ENCODE measurements at places on chromosomes 5 and 9.

- DNase-seq = no peak
Measured at GRCh38 chr5:143376195-143376779, 27.2 kb downstream of the NR3C1 start.

DNA sequence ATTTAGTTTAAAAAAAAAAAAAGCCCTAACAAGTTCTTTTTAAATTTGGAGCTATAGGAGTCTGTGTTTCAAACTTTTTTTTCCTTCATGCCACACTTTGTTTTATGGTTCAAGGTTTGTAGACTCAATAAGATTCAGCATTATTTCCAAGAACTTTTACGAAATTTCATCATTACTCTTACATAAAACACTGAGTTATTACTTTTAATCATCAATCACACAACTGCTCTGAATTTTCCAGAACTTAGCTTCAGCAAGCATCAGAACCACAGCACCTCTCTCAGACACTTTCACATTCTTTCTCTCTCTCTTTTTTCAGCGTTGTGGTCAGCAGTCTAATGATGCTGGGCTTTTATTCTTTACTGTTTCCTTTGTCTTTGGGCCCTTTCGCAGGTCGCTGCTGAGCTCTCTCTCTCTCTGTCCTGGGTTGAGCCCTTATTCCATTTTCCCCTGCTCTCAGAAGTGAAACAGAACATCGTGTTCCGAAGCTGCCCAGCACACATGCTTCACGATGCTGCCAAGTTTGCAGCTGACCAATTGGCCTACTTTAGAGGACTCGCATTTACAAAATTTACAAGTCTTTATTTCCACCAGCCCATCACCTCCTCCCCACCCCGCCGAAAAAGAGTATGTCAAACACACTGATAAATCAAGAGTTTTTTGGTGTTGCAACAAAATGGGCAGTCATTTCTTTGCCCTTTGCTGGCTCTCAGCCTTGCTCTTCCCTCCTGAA lies 44.6 kb upstream of the PIK3R1 start:
- no peak for DNase-seq

DNA sequence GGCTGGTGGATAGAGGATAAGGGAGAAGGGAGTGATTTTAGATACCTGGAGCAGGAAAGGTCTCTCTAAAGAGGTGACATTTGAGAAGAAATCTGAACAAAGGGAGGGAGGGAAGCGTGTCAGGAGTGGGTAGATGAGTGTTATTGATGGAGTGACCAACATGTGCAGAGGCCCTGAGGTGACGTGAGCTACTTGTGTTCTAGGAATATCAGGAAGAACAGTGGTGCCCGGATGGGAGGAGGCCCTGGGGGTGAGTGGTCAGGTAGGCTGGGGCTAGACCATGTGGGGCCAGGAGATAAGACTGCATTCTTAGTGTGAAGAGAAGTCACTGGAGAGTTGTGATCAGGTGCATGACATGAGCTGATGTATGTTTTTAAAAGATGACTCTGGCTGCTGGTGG lies 256.2 kb downstream of the ARHGAP26 start:
- no peak for DNase-seq

- DNase-seq = no peak
Measured at GRCh38 chr5:123811831-123812230, 299.9 kb downstream of the CSNK1G3 start.

- no peak for DNase-seq
Measured at GRCh38 chr5:82320966-82321365, 42.8 kb upstream of the RPS23 start.

GRCh38 chr9:96031916-96032534 lies 156.5 kb downstream of the ERCC6L2 start:
- no peak for DNase-seq

DNA sequence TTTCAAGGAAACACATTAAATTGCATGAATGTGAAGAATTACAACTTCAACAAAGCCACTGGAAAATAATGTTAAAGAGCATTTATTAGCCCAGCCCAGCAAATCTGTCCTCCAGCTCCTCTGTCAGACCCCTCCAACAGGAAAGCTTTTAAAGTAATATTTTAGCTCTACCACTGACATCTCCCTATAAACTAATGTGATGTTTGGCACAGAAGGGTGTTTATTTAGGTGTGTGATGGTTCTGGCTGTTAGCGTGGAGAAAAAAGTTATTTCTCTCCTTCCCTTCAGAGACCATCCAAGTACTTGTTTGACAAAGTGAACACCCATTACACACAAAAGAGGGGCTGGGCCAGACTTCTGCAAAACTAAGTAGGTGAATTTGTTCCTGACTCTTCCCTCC lies 111.9 kb upstream of the TARS1 start:
- DNase-seq = no peak

DNA sequence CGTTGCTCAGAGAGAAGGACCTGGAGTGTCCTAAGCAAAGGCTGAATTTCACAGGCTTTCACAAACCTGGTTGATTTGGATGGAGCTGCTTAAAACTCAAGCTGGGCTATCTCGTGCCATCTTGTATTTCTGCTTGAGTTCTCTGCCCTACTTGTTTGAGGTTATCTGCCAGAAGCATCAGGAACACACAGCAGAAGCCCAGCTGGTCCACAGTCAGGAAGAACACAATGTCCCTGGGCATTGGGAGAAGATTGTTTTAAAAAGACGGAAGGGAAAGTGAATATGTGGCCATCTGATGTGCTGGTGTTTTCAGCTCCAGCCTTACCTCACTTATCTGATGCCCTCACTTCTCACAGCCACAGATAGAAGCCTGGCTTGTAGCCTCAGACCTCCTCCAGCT lies 32.9 kb upstream of the SLC36A1 start:
- no peak for DNase-seq

DNA sequence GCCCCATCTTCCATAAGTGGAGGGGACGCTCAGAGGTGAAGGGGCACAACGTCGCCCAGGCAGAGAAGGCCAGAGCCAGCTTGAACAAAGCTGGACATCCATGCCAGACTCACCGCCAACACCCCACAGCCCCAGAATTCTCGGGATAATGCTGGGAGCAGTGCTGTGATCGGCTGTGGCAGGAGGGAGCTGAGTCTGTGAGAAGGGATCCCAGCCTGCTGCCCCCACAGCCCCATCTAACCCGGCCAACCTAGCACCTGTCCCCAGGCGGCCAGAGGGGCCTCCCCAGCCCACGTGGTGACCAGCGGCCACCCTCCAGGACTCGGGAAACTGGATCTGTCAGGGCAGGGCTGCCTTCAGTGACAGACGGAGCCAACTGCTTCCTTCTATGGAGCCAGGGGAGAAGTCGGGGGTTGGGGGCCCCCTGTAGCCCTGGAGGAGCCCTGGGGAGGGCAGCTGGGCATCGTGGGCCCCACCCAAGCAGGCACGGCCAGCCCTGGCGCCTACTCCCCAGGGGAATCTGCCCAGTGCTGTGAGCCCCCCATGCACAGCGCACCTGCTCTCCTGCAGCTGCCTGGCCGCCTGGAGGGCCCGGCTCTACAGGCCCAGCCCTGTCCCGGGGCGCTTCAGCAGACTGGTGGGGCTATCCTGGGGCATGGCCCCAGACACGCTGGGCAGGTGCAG lies 6.0 kb downstream of the BRD3 start:
- no peak for DNase-seq

GRCh38 chr9:21576331-21577189 lies 94.4 kb upstream of the IFNE start:
- no peak for DNase-seq

GRCh38 chr9:3909966-3910650 lies 384.3 kb upstream of the RFX3 start:
- no peak for DNase-seq

DNA sequence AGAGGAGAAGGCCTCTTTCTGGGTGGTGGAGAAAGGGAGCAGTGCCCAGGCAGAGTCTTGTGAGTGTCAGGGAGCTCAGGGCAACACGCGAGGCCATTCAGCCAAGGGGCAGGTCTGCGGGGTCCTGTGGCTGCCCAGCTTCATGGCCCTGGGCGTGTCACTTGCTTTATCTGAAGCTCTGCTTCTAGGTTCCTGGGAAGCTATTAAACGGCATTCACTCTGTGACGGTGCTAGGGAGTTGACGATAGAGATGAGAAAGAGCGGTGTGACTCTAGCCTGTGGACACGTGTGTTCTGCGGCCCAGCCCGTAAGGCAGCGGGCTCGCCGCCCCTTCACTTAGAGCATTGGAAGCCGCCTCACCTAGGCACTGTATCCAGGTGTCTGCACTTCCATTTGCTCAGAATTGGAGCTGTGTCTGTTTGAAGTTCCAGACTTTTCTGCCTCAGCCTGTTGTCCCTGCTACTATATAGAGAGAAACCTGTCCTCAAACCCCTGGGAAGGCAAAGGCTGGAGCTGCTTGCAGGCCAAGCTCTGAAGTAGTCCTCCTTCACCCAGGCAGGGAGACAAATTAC lies 88.3 kb downstream of the PHF2 start:
- DNase-seq = no peak

- DNase-seq = no peak
Measured at GRCh38 chr9:133980864-133981588, 11.1 kb downstream of the VAV2 start.

- DNase-seq = no peak
Measured at GRCh38 chr5:79588696-79589095, 23.5 kb upstream of the TENT2 start.

GRCh38 chr9:91342575-91342974 lies 19.1 kb downstream of the AUH start:
- no peak for DNase-seq

GRCh38 chr5:146409054-146409671 lies 38.0 kb upstream of the TCERG1 start:
- no peak for DNase-seq

GRCh38 chr5:2251298-2251697 lies 368.6 kb upstream of the IRX4 start:
- no peak for DNase-seq

- no peak for DNase-seq
Measured at GRCh38 chr5:150114102-150114641, 27.8 kb upstream of the CSF1R start.
